A549 treated with dexamethasone at 1 μM for 4 hours (cell line): ENCODE measurements at places on chromosomes 5 and 9. TPM values are rescaled to one million over a fixed set of nuclear protein-coding genes. Genes with fewer than 3 reads are reported as not detected.

Gene NOXA1
- 0.41 to 1.7 TPM (median 1.4 TPM) in 5 replicates for total RNA-seq

Gene LEAP2
- 0.48 to 0.98 TPM (median 0.75 TPM) in 5 replicates for total RNA-seq

Gene DMRT3
- total RNA-seq: not detected in 5 replicates

Gene TGFBR1
- total RNA-seq: 50.6 to 105 TPM (median 90.6 TPM) in 5 replicates

Gene GADD45G
- total RNA-seq: 0.36 to 0.52 TPM (median 0.45 TPM) in 5 replicates

Gene VLDLR
- 17.1 to 21.1 TPM (median 19.5 TPM) in 5 replicates for total RNA-seq

Gene EPB41L4A
- total RNA-seq: 3.7 to 4.2 TPM (median 3.7 TPM) in 5 replicates

Gene FOXD4L5
- total RNA-seq: 0.04 to 0.05 TPM (median 0.05 TPM) in 3 of 5 replicates, not detected in the others

Gene SLC45A2
- not detected in 5 replicates for total RNA-seq

Gene SURF1
- total RNA-seq: 36.0 to 40.4 TPM (median 37.1 TPM) in 5 replicates
